ENCODE measurements at places on chromosomes 4 and X.

- no peak overlapping the region for H3K27ac ChIP-seq
- no peaks in the 10 kb centered on the region for H3K27me3 ChIP-seq
- no peaks in the 10 kb centered on the region for H3K36me3 ChIP-seq
- H3K4me1 ChIP-seq, result no peaks in the 10 kb centered on the region
These were observed 39.7 kb downstream of the LGI2 start for GRCh38 chr4:24991015-24991414.

GRCh38 chr4:109214622-109215301 is 87.7 kb downstream of the COL25A1 start:
- no peak overlapping the region for H3K27ac ChIP-seq
- H3K4me3 ChIP-seq, result no peak overlapping the region
- DNase-seq, result no peak
- H3K36me3 ChIP-seq, result no peaks in the 10 kb centered on the region
- no peaks in the 10 kb centered on the region for H3K4me1 ChIP-seq

DNA sequence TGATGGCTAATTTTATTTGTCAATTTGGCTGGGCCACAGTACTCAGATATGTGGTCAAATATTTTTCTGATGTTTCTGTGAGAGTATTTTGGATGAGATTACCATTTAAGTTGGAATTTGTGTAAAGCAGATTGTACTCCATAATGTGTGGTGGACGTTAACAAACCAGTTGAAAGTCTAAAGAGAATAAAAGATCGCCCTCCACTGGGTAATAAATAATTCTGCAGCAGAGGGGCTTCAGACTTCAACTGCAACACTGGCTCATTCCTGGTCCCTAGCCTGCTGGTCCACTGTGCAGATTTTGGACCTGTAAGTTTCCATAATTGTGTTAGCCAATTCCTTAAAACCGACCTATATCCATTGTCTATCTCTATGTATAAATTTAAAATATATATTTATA is 540.3 kb downstream of the PCDH18 start:
- no peaks in the 10 kb centered on the region for H3K4me1 ChIP-seq
- H3K4me3 ChIP-seq, result no peak overlapping the region
- no peaks in the 10 kb centered on the region for H3K36me3 ChIP-seq
- H3K27ac ChIP-seq, result no peak overlapping the region
- no peak for DNase-seq

GRCh38 chrX:44843753-44844152 is at the start of gene DUSP21:
Gene DUSP21 (plus strand): TSS chrX:44844021. CDS start chrX:44844133, 112 bp downstream.
- no peak for DNase-seq
- H3K36me3 ChIP-seq, result no peaks in the 10 kb centered on the region
- no peak within 1 kb of the TSS for H3K4me3 ChIP-seq
- no peak within 1 kb of the TSS for H3K27ac ChIP-seq

GRCh38 chr4:77826275-77826674 is 7.1 kb upstream of the CNOT6L start:
- no peak overlapping the region for H3K4me3 ChIP-seq
- H3K4me1 ChIP-seq, result peaks cover 8% of the 10 kb centered on the region
- DNase-seq, result no peak
- no peak overlapping the region for H3K27ac ChIP-seq
- peaks cover 13% of the 10 kb centered on the region for H3K27me3 ChIP-seq

GRCh38 chr4:74733756-74734155 is 60.6 kb downstream of the BTC start:
- no peaks in the 10 kb centered on the region for H3K27me3 ChIP-seq
- no peaks in the 10 kb centered on the region for H3K36me3 ChIP-seq

- DNase-seq, result no peak
- no peak overlapping the region for H3K27ac ChIP-seq
- H3K4me3 ChIP-seq, result no peak overlapping the region
- H3K36me3 ChIP-seq, result peaks cover 45% of the 10 kb centered on the region
- H3K27me3 ChIP-seq, result no peaks in the 10 kb centered on the region
These were observed 82.4 kb downstream of the ATP10D start for GRCh38 chr4:47567511-47567910.

- DNase-seq, result no peak
- H3K4me1 ChIP-seq, result peaks cover 7% of the 10 kb centered on the region
- H3K36me3 ChIP-seq, result no peaks in the 10 kb centered on the region
- no peak overlapping the region for H3K27ac ChIP-seq
These were observed 104.5 kb downstream of the SORCS2 start for GRCh38 chr4:7296661-7297335.

- DNase-seq, result no peak
- no peaks in the 10 kb centered on the region for H3K27me3 ChIP-seq
- no peaks in the 10 kb centered on the region for H3K36me3 ChIP-seq
- no peak overlapping the region for H3K4me3 ChIP-seq
- no peaks in the 10 kb centered on the region for H3K4me1 ChIP-seq
- H3K27ac ChIP-seq, result no peak overlapping the region
These were observed 84.8 kb upstream of the WDR44 start for GRCh38 chrX:118261151-118261550.

DNA sequence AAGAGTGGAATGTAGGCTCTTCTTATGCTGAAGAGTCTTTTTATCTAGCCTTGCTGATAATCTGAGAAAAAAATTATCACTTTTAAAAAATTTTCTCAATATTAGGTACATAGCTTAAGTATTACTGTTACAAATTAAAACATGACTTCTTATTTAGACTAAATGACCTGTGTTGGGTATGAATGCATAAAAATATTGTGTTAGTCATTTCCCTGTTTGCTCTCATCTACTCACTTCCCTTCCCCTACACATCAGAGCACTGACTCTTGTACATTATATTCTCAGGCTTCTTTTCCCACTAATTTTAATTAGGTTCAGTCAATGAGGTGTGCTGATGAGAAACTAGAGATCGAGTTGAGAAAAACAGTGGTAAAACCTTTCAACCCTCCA is 881.0 kb downstream of the PCDH18 start:
- no peak overlapping the region for H3K27ac ChIP-seq
- no peaks in the 10 kb centered on the region for H3K4me1 ChIP-seq
- H3K4me3 ChIP-seq, result no peak overlapping the region
- DNase-seq, result no peak

DNA sequence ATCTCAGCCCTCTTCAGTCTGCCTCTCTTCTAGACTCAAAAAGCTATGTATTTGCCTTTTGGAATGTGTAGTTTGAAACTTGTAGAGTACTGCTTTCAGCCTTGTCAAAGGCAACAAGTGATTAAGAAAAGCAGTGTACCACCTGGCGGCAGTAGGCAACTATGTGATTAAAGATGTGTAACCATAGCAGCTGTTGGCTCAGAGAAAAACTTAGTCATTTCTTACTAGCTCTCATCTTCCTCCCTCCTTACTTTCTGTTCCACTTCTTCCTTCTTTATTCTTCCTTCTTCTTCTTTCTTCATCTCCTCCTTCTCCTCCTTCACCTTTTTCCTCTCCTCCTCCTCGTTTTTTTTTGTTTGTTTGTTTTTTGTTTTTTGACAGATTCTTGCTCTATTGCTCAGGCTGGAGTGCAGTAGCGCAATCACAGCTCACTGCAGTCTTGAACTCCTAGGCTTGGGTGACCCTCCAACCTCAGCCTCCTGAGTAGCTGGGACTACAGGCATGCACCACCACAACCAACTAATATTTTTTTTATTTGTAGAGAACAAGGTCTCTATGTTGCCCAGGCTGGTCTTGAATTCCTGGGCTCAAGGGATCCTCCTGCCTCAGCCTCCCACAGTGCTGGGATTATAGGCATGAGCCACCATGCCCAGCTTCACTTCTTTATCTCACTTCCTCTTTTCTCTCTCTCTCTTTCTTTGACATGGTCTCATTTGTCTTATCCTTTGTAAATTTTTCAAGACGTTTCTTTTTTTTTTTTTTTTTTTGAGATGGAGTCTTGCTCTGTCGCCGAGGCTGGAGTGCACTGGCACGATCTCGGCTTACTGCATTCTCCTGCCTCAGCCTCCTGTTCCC is 32.6 kb downstream of the ABHD18 start:
- no peaks in the 10 kb centered on the region for H3K27me3 ChIP-seq
- H3K36me3 ChIP-seq, result peaks cover 25% of the 10 kb centered on the region
- H3K27ac ChIP-seq, result no peak overlapping the region
- no peak for DNase-seq
- no peak overlapping the region for H3K4me3 ChIP-seq

DNA sequence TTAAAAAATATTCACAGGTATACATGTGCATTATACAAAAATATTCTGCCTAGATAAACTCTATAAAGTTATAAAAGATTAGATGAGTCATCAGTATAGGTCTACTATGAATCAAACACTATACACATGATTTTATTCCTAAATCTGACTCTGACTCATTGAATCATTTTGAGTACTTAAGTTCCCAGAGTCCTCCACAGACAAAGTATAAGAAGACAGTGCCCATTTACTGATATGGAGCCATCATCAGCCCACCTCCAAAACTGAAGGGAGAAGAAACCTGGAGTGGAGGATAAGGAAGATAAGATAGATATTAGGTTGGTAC is 28.7 kb upstream of the ANTXR2 start:
- DNase-seq, result no peak
- no peaks in the 10 kb centered on the region for H3K27me3 ChIP-seq
- H3K4me1 ChIP-seq, result no peaks in the 10 kb centered on the region
- H3K4me3 ChIP-seq, result no peak overlapping the region

GRCh38 chr4:154234576-154234975 is 257.0 kb downstream of the DCHS2 start:
- no peaks in the 10 kb centered on the region for H3K27me3 ChIP-seq
- no peaks in the 10 kb centered on the region for H3K36me3 ChIP-seq
- no peaks in the 10 kb centered on the region for H3K4me1 ChIP-seq
- H3K4me3 ChIP-seq, result no peak overlapping the region
- no peak overlapping the region for H3K27ac ChIP-seq
- no peak for DNase-seq

- H3K4me1 ChIP-seq, result no peaks in the 10 kb centered on the region
- no peak overlapping the region for H3K4me3 ChIP-seq
- H3K36me3 ChIP-seq, result peaks cover 14% of the 10 kb centered on the region
- H3K27me3 ChIP-seq, result no peaks in the 10 kb centered on the region
- no peak for DNase-seq
These were observed 22.6 kb downstream of the ZNF280C start for GRCh38 chrX:130246084-130246483.

GRCh38 chr4:141458501-141458900 is 177.9 kb upstream of the IL15 start:
- no peak overlapping the region for H3K27ac ChIP-seq
- H3K27me3 ChIP-seq, result no peaks in the 10 kb centered on the region
- no peaks in the 10 kb centered on the region for H3K36me3 ChIP-seq
- no peak for DNase-seq
- no peaks in the 10 kb centered on the region for H3K4me1 ChIP-seq

- no peaks in the 10 kb centered on the region for H3K36me3 ChIP-seq
- DNase-seq, result no peak
- no peaks in the 10 kb centered on the region for H3K27me3 ChIP-seq
- H3K4me1 ChIP-seq, result no peaks in the 10 kb centered on the region
These were observed 148.8 kb upstream of the MID1 start for GRCh38 chrX:10769195-10769594.

- no peak for DNase-seq
- no peak overlapping the region for H3K27ac ChIP-seq
These were observed 2268.3 kb downstream of the ARAP2 start for GRCh38 chr4:33975995-33976394.

DNA sequence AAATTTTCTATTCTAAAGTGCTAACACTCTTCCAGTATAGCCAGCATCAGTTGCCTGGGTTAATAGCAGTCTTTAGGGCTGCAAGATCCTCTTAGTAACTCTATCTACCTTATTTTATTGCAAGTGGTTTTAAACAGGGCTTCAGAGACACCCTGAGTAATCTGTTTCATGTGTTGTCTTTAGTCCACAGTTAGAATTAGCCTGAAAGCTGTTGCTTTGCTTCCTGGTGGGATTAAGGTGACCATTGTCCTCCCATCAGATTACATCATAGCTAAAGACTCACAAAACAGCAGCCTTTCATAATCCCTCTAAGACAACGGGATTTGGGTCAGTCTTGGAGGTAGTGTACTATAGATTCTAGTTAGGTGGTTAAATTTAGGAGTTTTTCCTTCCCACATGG is 7.5 kb downstream of the UCHL1 start:
- H3K27ac ChIP-seq, result no peak overlapping the region
- H3K4me1 ChIP-seq, result no peaks in the 10 kb centered on the region
- no peak overlapping the region for H3K4me3 ChIP-seq
- no peaks in the 10 kb centered on the region for H3K36me3 ChIP-seq

- H3K27ac ChIP-seq, result no peak overlapping the region
- H3K4me3 ChIP-seq, result no peak overlapping the region
- H3K27me3 ChIP-seq, result no peaks in the 10 kb centered on the region
- DNase-seq, result no peak
- H3K4me1 ChIP-seq, result no peaks in the 10 kb centered on the region
- H3K36me3 ChIP-seq, result no peaks in the 10 kb centered on the region
These were observed 22.2 kb downstream of the IQCM start for GRCh38 chr4:149793459-149793858.

- no peaks in the 10 kb centered on the region for H3K4me1 ChIP-seq
- H3K27me3 ChIP-seq, result no peaks in the 10 kb centered on the region
- DNase-seq, result no peak
These were observed 92.7 kb downstream of the TBL1X start for GRCh38 chrX:9557521-9557920.

- H3K36me3 ChIP-seq, result no peaks in the 10 kb centered on the region
- peak overlapping the region; percentile 71 for H3K27ac ChIP-seq
- peaks cover 14% of the 10 kb centered on the region for H3K4me1 ChIP-seq
These were observed 38.2 kb downstream of the FHL1 start for GRCh38 chrX:136185401-136186022.

GRCh38 chrX:31294475-31294874 is 222.6 kb upstream of the FTHL17 start:
- no peaks in the 10 kb centered on the region for H3K27me3 ChIP-seq
- H3K4me1 ChIP-seq, result no peaks in the 10 kb centered on the region
- no peak for DNase-seq
- H3K36me3 ChIP-seq, result no peaks in the 10 kb centered on the region
- H3K4me3 ChIP-seq, result no peak overlapping the region

DNA sequence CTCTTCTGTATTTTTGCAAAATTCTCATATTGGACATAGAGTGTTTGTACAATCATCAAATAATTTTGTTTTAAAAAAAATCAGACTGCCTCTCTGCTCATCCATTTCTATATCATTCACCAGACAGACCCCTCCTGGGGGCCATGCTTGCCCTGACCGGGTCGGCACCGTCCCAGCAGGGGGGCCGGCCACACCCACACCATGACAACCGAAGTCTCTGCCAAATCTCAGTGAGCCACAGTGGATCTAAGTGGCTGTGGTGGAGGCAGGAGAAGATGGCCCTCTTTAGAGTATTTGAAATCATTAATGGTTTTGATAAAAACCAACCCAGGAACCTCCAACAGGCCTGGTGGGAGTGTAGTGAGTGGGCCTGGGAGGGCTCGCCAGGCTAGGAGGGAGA is 66.9 kb upstream of the ADRA2C start:
- no peak overlapping the region for H3K4me3 ChIP-seq
- H3K27ac ChIP-seq, result no peak overlapping the region
- no peaks in the 10 kb centered on the region for H3K27me3 ChIP-seq
- no peaks in the 10 kb centered on the region for H3K36me3 ChIP-seq

GRCh38 chr4:3419836-3420605 is 21.7 kb upstream of the HGFAC start:
- no peaks in the 10 kb centered on the region for H3K4me1 ChIP-seq
- peak; percentile 40 for DNase-seq
- no peak overlapping the region for H3K27ac ChIP-seq

Data from tibial artery (tissue), 4 donors.